Left ventricle myocardium superior (tissue), 1 donor: ENCODE measurements at places on chromosomes 5 and 9. TPM values are rescaled to one million over a fixed set of nuclear protein-coding genes. Genes with fewer than 3 reads are reported as not detected.

CCDC183 gene
- total RNA-seq: 2.2 TPM

SOX30 gene
- total RNA-seq: not detected

THG1L gene
- total RNA-seq: 5.3 TPM

SPOCK1 gene
- 14.7 TPM for total RNA-seq

PALM2AKAP2 gene
- total RNA-seq: 76.1 TPM

MRPL50 gene
- total RNA-seq: 18.2 TPM

KCNMB1 gene
- 0.47 TPM for total RNA-seq

MRPL22 gene
- 79.1 TPM for total RNA-seq

SLC46A2 gene
- not detected for total RNA-seq

DNA sequence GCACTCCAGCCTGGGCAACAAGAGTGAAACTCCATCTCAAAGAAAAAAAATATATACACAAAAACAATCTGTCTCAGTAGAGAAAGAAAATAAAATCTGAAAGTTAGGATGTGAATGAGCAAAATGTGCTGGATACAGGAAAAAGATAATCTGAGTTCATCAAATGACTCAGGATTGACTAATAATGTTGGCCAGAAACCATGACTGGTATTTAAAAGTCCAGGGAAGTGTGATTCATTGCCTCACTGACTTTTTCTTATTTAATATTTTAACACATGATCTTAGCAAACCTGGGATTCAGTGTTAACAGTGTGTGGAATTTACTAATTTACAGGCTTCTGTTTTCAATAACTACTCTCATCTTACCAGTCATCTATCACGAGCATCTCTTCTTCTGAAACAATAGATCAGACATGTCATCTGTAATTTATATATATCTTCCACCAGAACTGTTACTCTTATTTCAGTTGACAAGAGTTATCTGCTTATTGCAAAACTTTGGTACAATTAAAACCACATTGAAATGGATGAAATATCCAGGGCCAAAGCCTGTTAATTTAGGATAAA, 256.7 kb downstream of the CDH12 start:
- DNase-seq: no peak

DNA sequence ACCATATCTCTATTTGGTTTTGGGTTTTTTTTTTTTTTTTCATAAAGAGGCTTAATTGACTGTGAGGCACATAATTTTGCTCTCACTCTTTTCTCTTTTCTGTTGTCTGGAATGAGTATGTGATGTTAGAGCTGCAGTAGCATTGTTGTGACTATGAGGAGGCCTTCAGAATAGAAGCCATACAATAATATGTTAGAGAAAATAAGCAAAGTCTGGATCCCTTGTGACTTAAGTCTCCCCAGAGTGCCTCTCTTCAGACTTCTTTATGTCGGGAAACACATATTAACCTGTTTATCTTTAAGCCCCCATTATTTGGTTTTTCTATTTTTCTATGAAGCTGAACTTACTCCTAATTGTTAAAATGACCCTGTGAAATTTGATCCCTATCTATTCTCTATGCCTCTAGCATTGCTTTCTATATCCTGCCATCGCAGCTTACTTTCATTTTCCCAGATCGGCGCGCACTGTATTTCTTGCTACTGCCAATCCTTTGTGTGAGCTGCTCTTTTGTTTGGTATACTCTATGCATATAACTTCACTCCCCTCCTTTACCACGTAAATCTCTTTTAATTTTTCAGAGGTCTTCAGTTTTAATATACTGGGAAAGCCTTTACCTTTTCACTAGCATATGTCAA, 372.5 kb upstream of the KCNN2 start:
- DNase-seq: no peak

- no peak for DNase-seq
These were observed 52.8 kb downstream of the TTC1 start for GRCh38 chr5:160061770-160062169.

- no peak for DNase-seq
These were observed 6.5 kb downstream of the TRAF1 start for GRCh38 chr9:120919843-120920805.

GRCh38 chr5:93800988-93801811, 59.8 kb upstream of the POU5F2 start:
- no peak for DNase-seq

DNA sequence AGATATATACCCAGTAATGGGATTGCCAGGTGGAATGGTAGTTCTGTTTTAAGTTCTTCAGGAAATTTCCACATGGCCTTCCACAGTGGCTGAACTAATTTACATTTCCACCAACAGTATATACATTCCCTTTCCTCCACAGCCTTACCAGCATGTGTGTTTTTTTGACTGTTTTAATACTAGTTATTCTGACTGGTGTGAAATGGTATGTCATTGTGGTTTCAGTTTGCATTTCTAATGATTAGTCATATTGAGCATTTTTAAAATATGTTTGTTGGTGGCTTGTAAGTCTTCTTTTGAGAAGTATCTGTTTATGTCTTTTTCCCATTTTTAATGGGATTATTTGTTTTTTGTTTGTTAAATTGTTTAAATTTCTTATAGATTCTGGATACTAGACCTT, 208.9 kb downstream of the CFAP90 start:
- no peak for DNase-seq

DNA sequence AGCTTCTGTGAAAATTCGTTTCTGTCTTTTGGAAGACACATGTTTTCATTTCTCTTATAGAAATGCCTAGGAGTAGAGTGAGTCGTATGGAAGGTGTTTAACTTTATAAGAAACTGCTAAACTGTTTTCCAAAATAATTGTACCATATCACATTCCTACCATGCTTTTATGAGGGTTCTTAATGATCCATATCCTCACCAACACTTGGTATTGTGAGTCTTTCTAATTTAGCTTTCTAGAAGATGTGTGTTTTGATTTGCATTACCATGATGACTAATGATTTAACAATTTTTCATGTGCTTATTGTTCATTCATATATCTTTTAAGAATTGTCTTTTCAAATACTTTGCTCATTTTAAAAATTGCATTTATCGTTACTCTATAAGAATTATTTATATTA, 223.6 kb downstream of the COMMD10 start:
- no peak for DNase-seq

- DNase-seq: no peak
These were observed 1053.5 kb downstream of the NR2F1-AS1 start for GRCh38 chr5:92527311-92528078.

GRCh38 chr5:20276959-20277263, 288.9 kb upstream of the CDH18 start:
- no peak for DNase-seq

GRCh38 chr5:121429761-121430160, 421.9 kb upstream of the FTMT start:
- no peak for DNase-seq

DNA sequence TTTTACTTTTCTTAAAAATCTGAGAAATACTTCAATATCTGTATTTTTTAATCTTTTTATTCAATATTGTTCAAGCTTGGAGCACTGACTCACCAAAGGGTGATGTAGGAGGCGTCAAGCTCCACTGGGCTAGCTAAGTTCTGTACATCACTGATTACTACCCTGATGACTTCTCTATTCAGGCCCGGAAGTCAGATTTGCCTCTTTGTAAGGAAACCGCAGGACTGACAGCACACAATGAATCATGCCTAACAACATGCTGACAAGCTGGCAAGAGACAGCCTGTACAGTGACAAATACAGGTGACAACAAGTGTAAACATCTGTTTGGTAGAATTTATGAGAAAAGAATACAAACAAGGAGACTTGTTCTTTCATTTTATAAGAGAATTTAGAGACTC, 627.9 kb upstream of the RORB start:
- DNase-seq: no peak

- no peak for DNase-seq
These were observed 905 bp downstream of the CDK9 start for GRCh38 chr9:127786773-127787104.

GRCh38 chr5:126984632-126985031, 45.7 kb downstream of the MARCHF3 start:
- no peak for DNase-seq

DNA sequence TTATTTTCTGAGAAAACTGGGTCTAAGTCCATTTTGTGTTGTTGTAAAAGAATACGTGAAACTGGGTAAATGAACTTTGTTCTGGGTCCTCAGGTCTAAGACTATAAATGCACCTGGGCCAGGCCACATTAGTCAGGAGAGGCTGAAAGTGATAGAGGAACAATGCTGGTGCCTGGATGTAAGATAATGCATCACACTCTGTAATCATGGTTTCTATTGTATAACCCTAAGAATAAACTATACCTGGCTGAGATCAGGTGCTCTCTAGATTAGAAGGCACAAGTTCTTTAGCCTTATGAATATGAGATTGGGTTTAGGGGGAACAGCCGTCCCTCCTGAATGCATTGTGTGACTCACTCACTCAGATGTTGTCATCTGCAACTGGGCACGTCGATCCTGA, 675.5 kb downstream of the HTR1A start:
- no peak for DNase-seq

GRCh38 chr9:127067603-127068220, 54.7 kb downstream of the ANGPTL2 start:
- DNase-seq: no peak

DNA sequence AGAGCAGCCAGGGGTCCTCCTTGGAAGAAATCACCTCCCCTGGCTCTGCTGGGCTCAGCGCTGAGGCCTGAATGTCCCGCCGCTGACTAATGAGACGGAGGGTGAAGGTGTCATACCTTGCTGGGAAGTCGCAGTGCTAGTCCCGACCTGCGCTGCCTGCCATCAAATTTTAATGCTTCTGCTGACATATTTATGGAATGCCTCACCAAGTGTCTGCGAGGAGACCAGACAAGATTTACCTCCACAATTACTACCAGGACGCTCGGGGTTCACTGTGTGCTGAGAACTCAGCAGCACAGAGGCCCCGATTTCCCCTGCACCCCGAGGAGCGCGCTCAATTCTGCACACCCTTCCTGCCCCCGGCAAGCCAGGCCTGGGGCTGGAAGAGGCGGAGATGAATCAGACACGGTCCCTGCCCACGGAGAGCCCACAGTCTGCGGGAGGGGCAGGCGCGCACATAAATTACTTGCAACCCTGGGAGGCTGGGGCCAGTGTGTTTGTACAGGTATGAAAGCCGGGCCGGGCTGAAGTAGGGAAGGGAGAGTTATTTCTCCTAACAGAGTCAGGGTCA, 175.2 kb downstream of the PAX5 start:
- no peak for DNase-seq

GRCh38 chr5:38827525-38827924, 18.3 kb upstream of the OSMR start:
- DNase-seq: no peak
